ENCODE measurements at places on chromosomes 4 and X. TPM values are rescaled to one million over a fixed set of nuclear protein-coding genes. Genes with fewer than 3 reads are reported as not detected.

GRCh38 chrX:108584617-108585211, 145.1 kb downstream of the COL4A5 start:
- no peak for DNase-seq

DNA sequence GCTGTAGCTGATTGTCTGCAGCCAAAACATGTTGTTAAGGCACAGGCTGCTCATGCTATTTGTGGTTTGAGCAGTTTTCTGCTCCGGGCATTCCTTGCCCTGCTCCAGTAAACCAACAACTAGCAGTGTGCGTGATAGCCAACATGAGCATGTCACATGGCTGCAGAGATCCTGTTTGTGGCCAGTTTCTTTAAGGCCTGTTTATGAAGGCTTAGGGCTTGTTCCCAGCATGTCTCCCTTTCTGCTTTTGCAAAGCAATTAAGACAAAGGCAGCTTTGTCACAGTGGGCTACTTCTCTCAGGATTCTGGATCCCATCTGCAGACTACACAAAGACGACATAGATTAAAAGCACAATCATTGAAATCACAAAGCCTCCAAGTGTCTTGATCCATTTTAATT, 160.5 kb downstream of the ZNF518B start:
- DNase-seq = peak; percentile 54

DNA sequence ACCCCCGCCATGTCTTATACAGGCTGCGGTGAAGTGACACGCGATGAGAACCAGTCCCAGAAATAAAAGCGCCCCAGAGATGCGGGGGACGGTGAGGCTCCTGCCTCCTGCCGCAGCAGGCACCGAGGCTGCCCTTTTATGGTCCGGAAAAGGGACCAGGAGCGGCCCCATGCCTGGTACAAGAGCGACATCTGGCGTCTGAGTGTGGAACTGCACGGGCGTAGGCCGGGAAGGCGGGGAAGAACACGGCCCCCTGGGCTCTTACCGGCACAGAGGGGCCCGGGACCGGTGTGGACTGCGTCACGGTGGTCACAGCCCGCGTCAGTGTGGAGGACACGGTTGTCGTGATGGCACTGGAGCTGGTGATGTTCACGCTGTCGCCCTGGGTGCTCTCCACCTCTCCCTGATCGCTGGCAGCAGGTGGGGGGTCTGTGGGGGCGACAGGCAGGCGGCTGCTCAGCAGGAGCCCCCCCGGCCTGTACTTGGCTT, 8.9 kb upstream of the RENBP start:
- DNase-seq = peak; percentile 39

DNA sequence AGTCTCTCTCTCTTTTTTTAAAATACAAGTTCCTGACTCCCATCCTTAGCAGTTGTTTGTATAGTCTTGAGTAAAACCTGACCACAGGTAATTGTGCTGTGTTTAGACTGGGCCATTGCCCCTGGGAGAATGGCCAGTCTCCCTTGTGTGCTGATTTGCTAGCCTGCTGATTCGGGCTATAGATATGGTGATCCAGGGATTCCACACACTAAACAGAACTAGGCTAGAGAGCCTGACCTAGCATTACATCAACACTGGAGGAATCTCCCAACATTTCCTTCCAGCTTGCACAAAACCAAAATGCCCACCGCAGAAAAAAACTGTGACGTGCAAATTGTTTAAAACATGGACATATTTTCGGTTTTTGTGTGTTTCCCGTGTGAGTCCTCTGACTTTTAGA, 5.1 kb downstream of the UPRT start:
- DNase-seq = no peak

DNA sequence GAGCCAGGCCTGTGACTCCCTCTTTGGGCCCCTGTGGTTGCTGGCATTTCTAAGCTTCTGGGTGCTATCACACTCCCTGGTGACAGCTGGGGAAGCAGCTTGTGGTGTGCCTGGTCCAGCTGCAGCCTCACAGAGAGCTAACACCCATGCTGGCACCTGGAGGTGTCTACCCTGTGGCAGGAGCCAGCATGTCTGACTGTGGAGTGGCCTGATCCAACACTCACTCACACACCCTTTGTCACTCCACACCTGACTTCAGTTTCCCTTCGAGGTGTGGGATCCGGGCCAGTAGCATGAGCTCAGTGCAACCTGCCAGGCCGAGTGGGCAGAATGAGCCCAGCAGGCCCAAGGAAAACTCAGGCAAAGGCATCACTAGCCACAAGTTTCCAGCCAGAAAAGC, 67.5 kb downstream of the TECRL start:
- DNase-seq = peak; percentile 63

DNA sequence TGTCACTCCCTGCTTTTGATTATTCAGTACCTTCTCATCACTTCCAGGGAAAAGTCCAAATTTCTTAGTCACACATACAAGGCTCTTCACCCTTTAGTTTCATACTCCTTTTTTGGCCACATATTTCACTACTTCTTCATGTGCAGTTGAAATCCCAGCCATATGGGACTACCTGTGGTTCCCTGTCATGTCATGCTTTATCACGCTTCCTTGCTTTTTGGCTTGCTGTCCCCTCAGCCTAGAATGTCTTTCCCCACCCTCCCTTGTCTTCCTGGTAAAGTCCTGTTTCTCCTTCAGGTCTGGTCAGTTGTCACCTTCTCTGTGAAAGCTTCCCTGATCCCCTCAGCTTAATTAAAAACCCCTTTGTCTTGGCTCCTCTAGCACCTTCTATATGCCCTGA, 163.8 kb downstream of the AFF2 start:
- DNase-seq = no peak

DNA sequence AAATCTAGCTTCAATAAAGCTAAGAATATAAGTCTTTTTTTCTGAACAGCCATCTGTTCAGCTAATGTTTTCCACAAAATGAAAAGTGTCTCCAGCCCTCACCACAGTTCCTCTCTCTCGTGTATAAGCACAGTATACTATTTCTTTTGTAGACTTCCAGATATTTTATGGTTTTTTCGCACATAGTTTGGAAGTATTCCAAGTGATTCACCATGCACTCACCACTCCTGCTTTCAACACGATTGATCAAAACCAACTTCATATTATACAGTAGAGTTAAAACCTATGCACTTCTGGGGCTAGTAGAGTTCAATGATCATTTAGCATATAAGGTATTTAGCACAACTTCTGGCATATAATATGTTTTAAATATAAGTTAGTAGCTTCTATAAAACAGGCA, 105.8 kb upstream of the DCAF12L1 start:
- DNase-seq = no peak

- DNase-seq = no peak
These were observed 281.0 kb downstream of the LDB2 start for GRCh38 chr4:16617435-16617834.

DNA sequence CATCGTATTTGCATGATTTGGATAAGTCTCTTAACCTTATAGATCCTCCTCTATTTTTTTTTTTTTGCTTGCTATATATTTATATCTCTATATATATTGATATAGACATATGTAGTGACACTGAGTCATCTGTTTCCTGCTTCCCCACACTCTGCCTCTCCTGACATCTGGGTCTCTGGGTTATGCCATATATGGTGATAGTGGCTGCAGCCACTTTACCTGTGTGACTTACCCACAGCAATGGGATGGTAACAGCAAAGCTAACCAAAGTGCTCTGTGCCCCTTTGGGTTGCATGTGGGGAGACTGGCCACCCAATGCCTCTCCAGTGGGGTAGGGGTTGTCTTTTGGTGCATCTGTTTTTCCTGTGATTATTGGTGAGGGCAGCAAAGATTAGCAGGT, 14.5 kb downstream of the CMC4 start:
- DNase-seq = no peak

DNA sequence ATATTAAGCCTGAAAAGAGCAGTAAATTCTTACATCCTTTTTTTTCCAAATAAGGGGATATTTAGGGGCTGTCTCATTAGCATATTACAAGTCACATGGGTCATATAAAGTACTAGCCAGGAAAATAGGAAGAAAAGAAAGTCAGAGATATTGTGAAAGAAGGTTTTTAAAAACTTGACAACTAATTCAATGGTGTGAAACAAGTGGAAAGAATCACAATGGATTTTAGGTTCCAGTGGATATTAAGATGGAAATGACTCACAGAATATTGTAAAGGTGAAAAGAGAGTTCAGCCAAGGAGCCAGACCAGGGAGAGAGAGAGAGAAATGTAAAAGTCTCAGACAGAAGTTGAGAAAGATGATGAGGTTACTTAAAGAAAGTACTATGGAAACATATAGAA, 297.2 kb downstream of the IQCM start:
- no peak for DNase-seq

GRCh38 chrX:19539665-19540064, 24.4 kb upstream of the MAP3K15 start:
- no peak for DNase-seq

DNA sequence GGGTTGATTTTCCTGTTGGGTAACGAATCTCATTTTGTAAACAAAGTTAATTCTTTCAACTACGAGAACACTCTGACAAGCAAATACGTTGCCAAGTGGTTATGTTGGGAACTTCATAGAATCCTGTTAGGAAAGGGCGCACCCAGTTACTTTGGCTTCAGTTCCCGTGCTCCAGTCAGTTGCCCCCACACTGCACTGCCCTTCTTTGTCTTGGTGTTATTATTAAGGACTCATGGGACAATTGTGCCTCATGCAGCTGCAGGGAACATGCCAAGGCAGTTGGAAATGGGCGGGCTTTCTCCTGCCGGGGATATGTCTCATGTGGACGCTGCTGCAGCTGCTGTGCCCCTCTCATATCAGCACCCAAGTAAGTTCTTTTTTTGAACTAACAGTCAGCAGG, 28.9 kb downstream of the OFD1 start:
- DNase-seq = no peak

- DNase-seq = no peak
These were observed 163.2 kb upstream of the SPANXC start for GRCh38 chrX:141405486-141405852.

FGFBP1 gene
- 2.3 TPM for total RNA-seq

PRMT9 gene
- total RNA-seq = 28.3 TPM

RAB40A gene
- 0.49 TPM for total RNA-seq

ZNF157 gene
- total RNA-seq = 0.89 TPM

EPHA5 gene
- total RNA-seq = 1.5 TPM

ARHGEF6 gene
- total RNA-seq = 4.9 TPM

SORBS2 gene
- 422 TPM for total RNA-seq

PTTG2 gene
- total RNA-seq = not detected

RBM46 gene
- total RNA-seq = 0.27 TPM
